Breast epithelium (tissue), 4 donors: ENCODE measurements at places on chromosomes 1 and 21. TPM values are rescaled to one million over a fixed set of nuclear protein-coding genes. Genes with fewer than 3 reads are reported as not detected.

DNA sequence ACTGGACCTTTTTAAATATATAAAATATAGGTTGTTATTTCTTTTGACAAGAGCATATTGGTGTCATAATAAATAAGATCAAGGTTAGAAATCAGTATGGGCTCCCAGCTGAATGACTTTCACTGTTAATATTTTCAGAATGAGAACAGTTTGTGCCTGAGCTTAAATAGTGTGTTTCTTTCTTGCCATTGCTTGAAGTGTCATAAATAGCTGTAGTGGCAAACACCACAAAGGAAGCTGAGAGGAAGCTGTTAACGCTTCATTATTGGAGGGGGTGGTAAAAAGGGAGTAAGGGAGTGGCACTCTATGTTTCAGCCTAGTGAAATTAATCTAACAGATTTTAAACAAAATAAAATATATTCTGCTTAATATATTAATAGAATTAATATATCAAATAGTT lies 1089.8 kb upstream of the NCAM2 start:
- no peak for DNase-seq
- H3K4me1 ChIP-seq, result no peaks in the 10 kb centered on the region
- H3K27me3 ChIP-seq, result no peaks in the 10 kb centered on the region
- H3K36me3 ChIP-seq, result no peaks in the 10 kb centered on the region
- no peak overlapping the region for H3K27ac ChIP-seq
- no peak overlapping the region for H3K4me3 ChIP-seq

DNA sequence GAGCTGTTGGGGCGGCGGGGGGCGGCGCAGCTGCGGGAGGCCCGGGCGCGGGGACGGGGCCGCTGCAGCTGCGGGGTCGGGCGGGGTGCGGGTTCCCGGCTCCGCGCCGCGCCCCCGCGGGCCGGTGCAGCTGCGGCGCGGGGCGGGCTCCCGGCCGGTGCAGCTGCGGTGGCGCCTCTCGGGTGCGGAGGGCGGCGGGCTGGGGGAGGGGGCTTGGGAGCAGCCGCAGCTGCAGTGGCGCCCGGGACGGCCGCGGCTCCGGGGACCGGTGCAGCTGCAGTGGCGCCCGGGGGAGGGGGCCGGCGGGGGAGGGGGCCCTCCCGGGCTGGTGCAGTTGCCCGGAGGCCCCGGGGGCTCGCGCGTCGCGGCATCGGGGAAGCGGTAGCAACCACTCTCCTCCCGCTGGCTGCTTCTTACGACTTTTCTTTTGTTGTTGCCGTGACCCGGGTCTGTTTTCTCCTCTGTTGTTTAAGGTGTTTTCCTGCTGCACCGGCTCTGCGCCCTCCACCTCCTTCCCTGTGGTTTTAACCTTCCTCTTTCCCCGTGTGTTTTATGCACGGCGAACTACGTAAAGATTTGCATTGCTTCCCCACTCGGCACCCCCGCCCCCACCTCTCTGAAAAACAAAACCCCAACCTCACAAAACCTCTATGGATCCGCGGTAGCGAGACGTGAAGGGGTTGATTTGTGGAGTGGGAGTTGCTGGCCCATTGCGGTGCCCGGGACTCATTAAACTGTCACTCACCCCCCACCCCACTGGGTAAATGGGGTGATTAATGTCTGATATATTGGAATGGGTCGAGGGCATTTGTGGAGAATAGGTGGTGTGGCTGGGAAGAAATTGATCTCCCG lies 1.7 kb upstream of the ZBTB18 start:
- DNase-seq, result no peak
- H3K4me1 ChIP-seq, result no peaks in the 10 kb centered on the region
- H3K27ac ChIP-seq, result peak overlapping the region; percentile 74
- H3K36me3 ChIP-seq, result peaks cover under 1% of the 10 kb centered on the region
- peak overlapping the region; percentile 95 for H3K4me3 ChIP-seq

The CD5L gene
- not detected for total RNA-seq

DNA sequence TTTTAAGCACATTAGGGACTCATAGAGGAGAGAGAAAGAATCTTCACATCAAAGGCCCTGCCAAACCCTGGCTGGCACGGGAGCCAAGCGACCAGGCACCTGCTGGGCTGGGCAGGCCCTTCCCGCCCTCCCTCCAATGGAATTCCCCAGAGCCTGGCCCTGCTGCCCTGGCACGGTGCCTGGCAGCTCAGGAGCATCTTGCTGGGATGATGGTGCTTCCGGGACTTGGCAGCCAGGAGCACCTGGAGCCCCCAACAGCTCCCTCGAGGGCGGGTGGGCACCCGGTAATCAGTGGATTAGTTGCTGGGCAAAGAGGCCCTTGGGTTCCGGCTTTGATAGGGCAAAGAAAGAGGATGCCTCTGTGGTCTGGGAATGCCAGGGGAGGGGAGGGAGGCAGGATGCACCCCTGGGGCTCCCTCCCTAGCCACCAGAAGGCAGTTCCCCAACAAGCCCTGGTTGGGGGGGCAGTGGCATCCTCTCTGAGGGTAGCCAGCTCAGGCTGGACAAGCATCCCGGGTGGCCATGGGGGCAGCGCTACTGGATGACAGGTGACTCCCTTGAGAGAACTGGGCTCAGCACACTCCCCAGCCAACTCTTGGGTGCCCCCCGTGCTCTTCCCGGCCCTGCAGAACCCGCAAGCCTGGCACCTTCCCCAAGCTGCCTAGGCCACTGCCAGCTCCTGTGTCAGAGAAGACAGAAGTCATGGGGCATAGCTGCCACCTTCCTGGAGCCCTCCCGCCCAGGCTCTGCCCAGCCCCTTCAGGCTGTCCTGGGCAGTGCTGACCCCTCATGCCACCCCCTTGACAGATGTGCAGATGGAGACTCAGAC lies 26.4 kb downstream of the KRTAP10-1 start:
- peaks cover 5% of the 10 kb centered on the region for H3K27me3 ChIP-seq
- no peaks in the 10 kb centered on the region for H3K36me3 ChIP-seq
- H3K27ac ChIP-seq, result no peak overlapping the region
- no peak overlapping the region for H3K4me3 ChIP-seq

- H3K27me3 ChIP-seq, result no peaks in the 10 kb centered on the region
- H3K27ac ChIP-seq, result no peak overlapping the region
Observed at GRCh38 chr1:174028495-174028894, 6.3 kb upstream of the RC3H1 start.

DNA sequence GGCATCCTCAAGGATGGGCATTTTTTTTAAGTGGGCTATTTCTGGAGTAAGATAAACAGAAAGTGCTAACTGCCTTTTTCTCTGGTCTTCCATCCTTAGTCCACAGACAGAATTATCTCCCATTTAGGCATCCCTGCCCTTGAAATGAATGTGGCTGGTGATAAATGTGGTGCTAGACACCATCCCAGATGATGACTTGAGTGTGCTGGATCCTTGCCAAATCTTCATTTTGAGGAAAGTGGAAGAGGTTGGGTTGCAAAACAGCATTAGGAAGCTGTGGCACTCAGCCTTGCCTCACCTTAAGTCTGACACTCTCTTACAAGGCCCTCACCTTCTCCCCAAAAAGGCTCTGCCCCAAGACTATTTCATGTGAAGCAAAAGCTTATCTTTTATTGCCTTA lies 19.2 kb downstream of the MAB21L3 start:
- H3K27ac ChIP-seq, result no peak overlapping the region
- no peaks in the 10 kb centered on the region for H3K4me1 ChIP-seq
- DNase-seq, result no peak
- H3K36me3 ChIP-seq, result no peaks in the 10 kb centered on the region
- H3K4me3 ChIP-seq, result no peak overlapping the region

The UHMK1 gene
- total RNA-seq, result 63.8 TPM

The OR2T34 gene
- total RNA-seq, result not detected

The CR2 gene
- under 0.01 TPM for total RNA-seq

The LENEP gene
- total RNA-seq, result not detected

- H3K27ac ChIP-seq, result no peak overlapping the region
- H3K4me3 ChIP-seq, result no peak overlapping the region
- no peaks in the 10 kb centered on the region for H3K27me3 ChIP-seq
- no peaks in the 10 kb centered on the region for H3K4me1 ChIP-seq
Observed at GRCh38 chr1:6066680-6067079, 21.0 kb downstream of the KCNAB2 start.

DNA sequence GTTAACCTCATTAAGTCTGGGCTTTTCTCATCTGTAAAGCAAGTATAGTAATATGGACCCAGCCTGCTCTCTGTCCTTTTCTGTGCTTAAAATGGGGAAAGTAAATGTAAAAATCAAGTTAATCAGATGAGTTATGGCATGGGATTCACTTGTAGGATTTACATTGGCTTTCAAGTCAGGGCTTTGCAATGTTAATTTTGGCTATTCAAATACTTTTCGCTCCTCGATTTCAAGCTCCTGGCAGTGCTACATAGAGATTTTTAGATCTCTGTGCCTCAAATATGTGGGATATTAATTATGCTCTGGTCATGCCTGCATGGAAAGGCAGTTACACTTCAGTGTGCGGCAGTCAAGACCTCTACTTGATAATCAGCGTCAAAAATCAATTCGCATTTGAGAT lies 709.8 kb downstream of the LTN1 start:
- no peaks in the 10 kb centered on the region for H3K27me3 ChIP-seq
- H3K27ac ChIP-seq, result no peak overlapping the region
- no peaks in the 10 kb centered on the region for H3K4me1 ChIP-seq

The HSPB7 gene
- total RNA-seq, result 8.8 TPM

GRCh38 chr1:227392984-227393764 lies 74.9 kb upstream of the CDC42BPA start:
- no peaks in the 10 kb centered on the region for H3K27me3 ChIP-seq
- no peaks in the 10 kb centered on the region for H3K4me1 ChIP-seq
- no peaks in the 10 kb centered on the region for H3K36me3 ChIP-seq
- H3K27ac ChIP-seq, result no peak overlapping the region
- DNase-seq, result no peak
- H3K4me3 ChIP-seq, result no peak overlapping the region

GRCh38 chr1:198633675-198634121 lies 5.1 kb upstream of the PTPRC start:
- no peaks in the 10 kb centered on the region for H3K27me3 ChIP-seq
- no peaks in the 10 kb centered on the region for H3K36me3 ChIP-seq
- no peak for DNase-seq
- H3K4me1 ChIP-seq, result no peaks in the 10 kb centered on the region
- H3K4me3 ChIP-seq, result no peak overlapping the region

The SPRR4 gene
- not detected for total RNA-seq

GRCh38 chr1:72623299-72623708 lies 341.0 kb upstream of the NEGR1 start:
- DNase-seq, result no peak
- no peaks in the 10 kb centered on the region for H3K36me3 ChIP-seq
- H3K27me3 ChIP-seq, result no peaks in the 10 kb centered on the region
- peak overlapping the region; percentile 17 for H3K4me3 ChIP-seq

- DNase-seq, result no peak
- H3K27me3 ChIP-seq, result no peaks in the 10 kb centered on the region
- no peak overlapping the region for H3K4me3 ChIP-seq
- no peaks in the 10 kb centered on the region for H3K36me3 ChIP-seq
- no peak overlapping the region for H3K27ac ChIP-seq
- peaks cover 8% of the 10 kb centered on the region for H3K4me1 ChIP-seq
Observed at GRCh38 chr1:218166268-218166945, 118.7 kb upstream of the RRP15 start.

GRCh38 chr1:84582802-84583587 lies 8.8 kb upstream of the CTBS start:
- no peak overlapping the region for H3K4me3 ChIP-seq
- no peaks in the 10 kb centered on the region for H3K27me3 ChIP-seq
- H3K4me1 ChIP-seq, result no peaks in the 10 kb centered on the region
- H3K27ac ChIP-seq, result no peak overlapping the region
- no peak for DNase-seq

GRCh38 chr21:42570362-42570761 lies 56.7 kb downstream of the SLC37A1 start:
- no peak for DNase-seq
- no peak overlapping the region for H3K4me3 ChIP-seq
- no peaks in the 10 kb centered on the region for H3K27me3 ChIP-seq
- no peaks in the 10 kb centered on the region for H3K4me1 ChIP-seq

DNA sequence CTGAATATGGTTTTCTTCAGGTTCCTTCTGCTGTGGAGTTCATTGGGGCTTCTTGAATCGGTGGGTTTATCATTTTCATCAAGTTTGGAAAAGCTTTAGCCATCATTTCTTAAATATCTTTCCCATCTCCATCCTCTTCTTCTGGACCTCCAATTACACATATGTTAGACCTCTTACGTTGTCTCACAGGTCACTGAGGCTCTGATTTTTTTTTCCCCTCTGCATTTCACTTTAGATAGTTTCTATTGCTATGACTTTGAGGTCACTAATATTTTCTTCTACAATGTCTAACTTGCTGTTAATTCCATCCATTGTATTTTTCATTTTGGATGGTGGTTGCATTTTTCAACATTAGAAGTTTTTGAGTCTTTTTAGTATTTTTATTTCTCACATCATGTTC lies 47.3 kb upstream of the CASZ1 start:
- no peaks in the 10 kb centered on the region for H3K36me3 ChIP-seq
- no peak for DNase-seq
- H3K27me3 ChIP-seq, result no peaks in the 10 kb centered on the region

The SERTAD4 gene
- total RNA-seq, result 0.80 TPM

DNA sequence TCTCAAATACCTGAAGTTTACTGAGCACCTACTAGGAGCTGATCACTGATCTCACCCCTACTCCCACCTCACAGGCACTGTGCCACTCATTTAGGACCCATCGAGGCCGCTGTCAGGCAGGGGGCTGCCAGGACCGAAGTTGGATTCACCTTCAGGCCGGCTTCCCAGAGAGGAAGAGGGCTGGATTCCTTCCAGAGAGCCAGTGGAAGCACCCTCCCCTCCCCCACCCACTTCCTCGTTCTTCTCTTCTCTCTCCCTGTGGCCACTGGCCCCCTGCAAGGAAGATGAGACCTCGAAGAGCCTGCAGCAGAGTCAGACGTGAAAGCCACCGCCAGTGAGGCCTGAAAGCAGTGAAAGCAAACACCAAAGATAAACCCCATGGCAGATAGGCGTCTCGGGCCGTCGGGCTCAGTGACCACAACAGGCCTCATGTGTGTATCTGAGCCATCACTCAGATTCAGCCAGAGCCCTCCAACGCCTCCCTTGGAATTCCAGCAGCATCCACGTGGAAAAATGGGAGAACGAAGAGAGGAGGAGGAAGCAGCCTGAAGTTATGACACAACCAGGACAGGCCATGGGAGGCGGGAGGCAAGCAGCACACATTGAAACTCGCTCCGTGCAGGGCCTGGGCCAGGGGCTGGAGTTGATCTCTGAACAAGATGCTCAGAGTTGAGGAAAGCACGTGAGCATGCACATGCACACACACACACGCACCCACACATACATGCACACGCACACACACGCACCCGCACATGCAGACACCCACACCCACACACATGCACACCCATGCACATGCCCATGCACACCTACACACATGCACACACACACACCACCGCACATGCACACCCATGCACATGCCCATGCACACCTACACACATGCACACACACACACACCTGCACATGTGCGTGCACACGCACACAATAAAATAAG lies 6.2 kb upstream of the AGTRAP start:
- H3K27me3 ChIP-seq, result no peaks in the 10 kb centered on the region
- no peaks in the 10 kb centered on the region for H3K36me3 ChIP-seq
- no peak for DNase-seq
- no peak overlapping the region for H3K27ac ChIP-seq
- no peak overlapping the region for H3K4me3 ChIP-seq

The DPH5 gene
- 19.2 TPM for total RNA-seq
